ENCODE measurements at places on chromosomes 1 and 21. TPM values are rescaled to one million over a fixed set of nuclear protein-coding genes. Genes with fewer than 3 reads are reported as not detected.

Gene PIK3R3
- 27.0 TPM for total RNA-seq

DNA sequence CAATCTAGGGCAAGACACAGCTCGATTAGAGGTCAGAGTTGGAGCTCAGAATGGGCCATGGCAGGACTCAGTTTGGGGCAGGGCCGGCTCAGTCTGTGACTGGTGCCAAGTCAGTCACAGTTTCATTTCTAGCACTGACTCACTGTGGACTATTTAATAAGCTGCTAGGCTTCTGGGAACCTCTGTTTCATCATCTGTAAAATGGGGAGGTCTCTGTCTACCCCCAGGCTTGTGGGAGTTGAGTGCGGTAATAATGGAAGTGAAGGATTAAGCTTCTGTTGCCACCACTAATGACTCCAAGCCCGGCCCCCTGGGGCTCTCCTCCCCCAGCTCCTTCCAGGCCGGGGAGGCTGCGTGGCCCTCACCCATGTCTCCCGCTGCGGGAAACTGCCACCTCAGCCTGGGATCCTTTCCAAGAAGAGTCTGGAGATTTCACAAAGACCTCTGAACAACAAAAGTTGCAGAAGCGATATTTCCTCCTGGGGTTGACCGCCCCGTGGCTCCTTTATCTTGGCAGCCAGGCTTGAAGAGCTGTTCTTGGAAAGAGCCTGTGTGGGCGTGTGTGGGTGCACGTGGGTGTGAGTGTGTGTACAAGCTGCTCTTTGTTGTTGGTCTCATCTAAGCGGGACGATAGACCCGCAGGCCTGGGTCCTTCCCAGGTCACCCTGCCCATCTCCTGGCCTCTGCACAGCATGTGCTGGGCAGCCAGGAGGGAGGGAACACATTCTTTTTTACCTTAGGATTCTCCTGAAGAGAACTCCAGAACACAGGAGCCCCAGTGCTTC lies 29.1 kb downstream of the KNCN start:
- no peak overlapping the region for H3K4me3 ChIP-seq
- peaks cover 22% of the 10 kb centered on the region for H3K4me1 ChIP-seq
- H3K36me3 ChIP-seq = no peaks in the 10 kb centered on the region

GRCh38 chr1:226641671-226642231 lies 93.2 kb downstream of the STUM start:
- H3K36me3 ChIP-seq = no peaks in the 10 kb centered on the region
- no peak for DNase-seq
- H3K27me3 ChIP-seq = no peaks in the 10 kb centered on the region
- no peak overlapping the region for H3K27ac ChIP-seq

GRCh38 chr1:8889925-8890785 lies 11.7 kb upstream of the ENO1 start:
- no peaks in the 10 kb centered on the region for H3K36me3 ChIP-seq
- peaks cover 17% of the 10 kb centered on the region for H3K4me1 ChIP-seq
- no peak for DNase-seq
- H3K27me3 ChIP-seq = no peaks in the 10 kb centered on the region

- H3K4me1 ChIP-seq = no peaks in the 10 kb centered on the region
- H3K36me3 ChIP-seq = no peaks in the 10 kb centered on the region
- H3K27me3 ChIP-seq = no peaks in the 10 kb centered on the region
- no peak overlapping the region for H3K4me3 ChIP-seq
- H3K27ac ChIP-seq = no peak overlapping the region
These were observed 548.5 kb upstream of the NEGR1 start for GRCh38 chr1:72830606-72831390.

Gene TMCC2
- 4.9 TPM for total RNA-seq
